ENCODE measurements at places on chromosomes 6 and 20.

DNA sequence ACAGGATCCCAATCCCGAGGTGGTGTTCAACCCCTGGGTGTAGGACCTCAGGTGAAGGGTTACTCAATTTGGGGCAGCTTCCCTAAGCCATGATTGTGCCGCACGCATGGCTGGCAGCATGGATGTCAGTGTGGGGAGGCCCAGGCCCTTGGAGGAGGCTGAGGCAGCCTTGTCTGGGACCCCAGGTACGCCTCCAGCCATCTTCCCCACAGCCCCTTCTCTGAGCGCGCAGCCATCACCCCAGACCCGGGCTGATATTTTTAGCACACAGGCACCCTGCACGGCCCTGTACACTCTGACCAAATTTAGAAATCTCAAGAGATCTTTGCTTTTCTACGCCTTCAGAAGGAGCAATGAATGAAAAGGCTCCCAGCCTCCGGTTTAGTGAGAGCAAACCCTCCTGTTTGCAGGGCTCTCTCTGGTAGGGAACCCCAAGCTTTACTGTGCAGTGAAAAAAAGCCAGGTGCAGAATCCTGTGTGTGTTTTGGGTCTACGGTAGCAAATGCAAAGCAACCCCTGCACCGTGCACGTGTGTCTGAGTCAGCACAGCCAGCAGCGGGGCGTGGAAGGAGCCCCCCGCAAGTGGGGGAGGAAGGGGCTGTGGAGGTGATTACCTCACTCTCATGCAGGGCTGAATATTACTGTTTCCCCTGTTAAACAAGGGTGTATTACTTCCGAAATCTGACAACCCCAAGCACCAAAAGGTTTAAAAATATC is 44.3 kb downstream of the CTCFL start:
- DNase-seq: no peak

DNA sequence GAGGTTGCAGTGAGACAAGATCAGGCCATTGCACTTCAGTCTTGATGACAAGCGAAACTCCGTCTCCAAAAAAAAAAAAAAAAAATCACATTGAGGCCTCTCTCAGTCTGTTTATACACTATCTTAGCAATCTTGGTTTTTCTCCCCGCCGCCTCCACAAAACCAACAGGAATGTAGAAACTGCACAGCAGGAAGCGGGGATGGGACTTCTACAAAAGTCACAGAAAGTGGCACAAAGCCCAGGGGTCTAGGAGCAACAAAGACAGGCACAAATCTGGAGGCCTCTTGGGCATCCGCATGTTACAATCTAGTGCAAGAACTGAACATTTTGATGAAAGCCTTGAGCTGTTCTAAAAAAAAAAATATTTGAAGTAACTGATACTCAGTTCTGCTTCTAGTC is 48.6 kb downstream of the KDM1B start:
- DNase-seq: no peak

- DNase-seq: no peak
Observed at GRCh38 chr6:135828021-135828420, 23.5 kb upstream of the PDE7B start.

GRCh38 chr6:49933526-49933925 is 30.4 kb downstream of the DEFB114 start:
- DNase-seq: no peak

GRCh38 chr6:150256618-150257272 is 112.1 kb upstream of the IYD start:
- no peak for DNase-seq

GRCh38 chr6:23477586-23477985 is 648.4 kb upstream of the NRSN1 start:
- no peak for DNase-seq

GRCh38 chr6:131678442-131678841 is 22.8 kb downstream of the OR2A4 start:
- no peak for DNase-seq

DNA sequence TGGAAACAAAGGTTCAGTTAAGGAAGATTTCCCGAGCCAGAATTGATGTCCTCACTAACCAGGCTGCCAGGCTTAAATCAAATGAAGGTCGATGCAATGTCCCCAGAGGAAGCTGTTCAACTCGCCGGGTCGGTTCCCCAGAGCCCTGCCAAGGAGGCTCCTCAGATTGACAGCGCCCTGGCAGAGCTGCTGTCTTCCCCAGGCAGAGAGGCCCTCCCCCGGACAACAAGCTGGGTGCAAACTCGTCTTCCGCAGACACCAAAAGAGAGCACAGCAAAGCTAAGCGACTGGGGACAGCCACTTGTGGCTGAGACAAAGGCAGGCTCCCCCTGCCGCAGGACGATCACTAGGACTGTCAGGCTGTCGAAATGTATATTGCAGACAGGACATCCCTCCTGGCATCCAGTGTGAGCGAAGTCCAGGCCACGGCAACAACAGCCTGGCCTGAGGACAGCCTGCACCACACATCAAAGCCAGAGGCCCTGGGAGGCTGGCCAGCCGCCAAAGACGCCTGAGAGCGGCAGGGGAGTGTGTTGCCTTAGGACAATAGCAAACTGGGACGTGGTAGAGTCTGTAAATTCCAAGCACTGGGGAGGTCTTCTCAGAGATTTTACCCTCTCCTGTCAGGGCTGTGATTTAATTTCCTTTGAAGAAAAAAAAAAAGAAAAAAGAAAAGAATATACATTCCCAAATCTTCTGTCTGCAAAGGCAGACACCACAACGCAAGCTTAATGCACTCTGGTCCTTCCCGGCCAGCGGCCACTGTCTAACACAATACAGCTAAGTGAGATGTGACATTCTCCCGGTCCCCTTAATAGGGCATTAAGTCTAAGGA is 99.1 kb downstream of the HIVEP2 start:
- peak; percentile 73 for DNase-seq

DNA sequence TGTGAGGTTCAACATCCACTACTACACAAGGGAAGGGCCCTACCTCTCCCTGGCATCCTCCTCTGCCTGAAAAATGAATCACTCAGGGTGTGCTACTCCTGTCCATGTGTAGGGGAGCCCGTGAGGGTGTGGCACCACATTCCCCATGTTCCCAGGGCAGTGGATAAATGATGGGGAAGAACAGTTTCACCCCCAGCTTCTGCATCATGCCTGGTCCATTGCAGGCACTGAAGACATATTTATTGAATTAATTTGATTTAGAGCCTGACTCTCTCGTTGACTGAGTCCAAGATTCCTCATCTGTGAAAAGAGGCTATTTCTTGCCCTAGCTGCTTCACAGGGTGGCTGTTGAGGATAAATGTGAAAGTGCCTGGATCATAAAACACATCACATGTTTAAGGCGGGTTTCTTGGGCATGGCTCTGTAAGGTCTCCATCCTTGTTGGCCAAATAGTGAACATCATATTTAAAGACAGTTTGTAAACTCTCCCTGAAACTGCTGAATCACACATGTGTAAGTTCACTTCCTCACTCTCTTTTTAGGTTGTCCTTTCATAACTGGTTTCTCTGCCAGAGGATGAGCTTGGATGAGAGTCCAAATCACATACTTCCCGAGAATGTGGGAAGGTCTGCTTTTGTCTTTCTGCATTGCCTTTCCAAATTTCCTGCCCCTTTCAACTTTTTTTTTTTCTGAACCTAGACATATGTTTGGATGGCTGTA is 79.7 kb upstream of the FYN start:
- no peak for DNase-seq

All from NCI-H510A treated with DMSO at 0.1 percent for 48 hours (cell line).